ENCODE measurements at places on chromosomes 3 and 15. TPM values are rescaled to one million over a fixed set of nuclear protein-coding genes. Genes with fewer than 3 reads are reported as not detected.

TMA7 gene
- 293 TPM for total RNA-seq

ROBO2 gene
- total RNA-seq = not detected

ESYT3 gene
- total RNA-seq = 0.53 TPM

ANKRD63 gene
- 0.23 TPM for total RNA-seq
